ENCODE measurements at places on chromosomes 3 and 15.

DNA sequence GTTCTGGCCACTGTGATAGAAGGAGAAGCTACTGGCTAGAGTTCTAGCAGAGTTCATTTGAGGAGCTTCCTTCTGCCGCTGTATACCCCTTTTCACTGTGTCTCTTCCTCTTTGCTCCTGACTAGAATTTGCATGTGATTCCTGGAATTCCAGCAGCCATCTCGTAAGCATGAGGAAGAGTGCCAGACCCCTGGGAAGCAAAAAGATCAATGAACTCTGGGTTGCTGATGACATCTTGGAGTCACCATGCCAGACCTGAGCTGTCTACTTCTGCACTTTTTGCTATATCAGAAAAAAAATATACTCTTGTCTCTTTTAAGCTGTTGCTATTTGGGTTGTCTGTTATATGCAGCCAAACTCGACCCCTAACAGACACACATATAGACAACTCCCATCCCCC lies 3.7 kb upstream of the ADAMTS17 start:
- no peak for DNase-seq

DNA sequence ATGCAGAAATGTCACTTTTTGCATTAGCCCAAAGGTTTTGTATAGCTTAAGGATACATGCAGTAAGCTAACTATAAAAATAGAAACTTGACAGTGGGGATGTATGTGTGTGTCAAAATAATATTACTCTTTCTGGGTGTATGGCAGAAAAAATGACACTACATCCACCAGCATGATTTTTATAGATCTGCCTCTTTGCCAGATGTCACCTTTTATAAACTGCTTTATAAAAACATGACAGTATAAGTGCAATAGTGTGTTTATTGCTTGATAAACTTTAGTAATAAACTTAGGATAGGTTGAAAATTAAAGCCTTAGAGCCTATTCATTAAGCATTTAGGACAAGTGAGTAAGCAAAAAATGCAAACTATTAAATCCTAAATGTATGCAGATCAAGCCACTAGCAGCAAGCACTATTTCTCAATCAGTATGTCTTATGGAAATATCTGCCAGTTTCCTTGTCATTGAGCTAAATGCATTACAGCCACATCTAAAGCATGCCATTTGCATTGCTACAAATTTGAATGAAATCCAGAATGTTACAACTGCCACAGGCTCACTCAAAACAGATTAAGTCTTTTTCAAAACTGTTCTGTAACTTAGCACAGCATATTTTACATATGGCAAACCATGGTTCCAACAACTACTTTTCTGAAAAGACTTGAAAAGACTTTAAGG lies 935.0 kb downstream of the FHIT start:
- no peak for DNase-seq

GRCh38 chr3:40765884-40766283 lies 241.1 kb downstream of the ZNF621 start:
- DNase-seq, result no peak

GRCh38 chr15:55800216-55800615 lies 57.3 kb upstream of the PRTG start:
- DNase-seq, result no peak

- DNase-seq, result no peak
Measured at GRCh38 chr3:97694876-97695275, 69.7 kb upstream of the ARL6 start.

- no peak for DNase-seq
Measured at GRCh38 chr3:129077222-129077621, 16.6 kb downstream of the GP9 start.

DNA sequence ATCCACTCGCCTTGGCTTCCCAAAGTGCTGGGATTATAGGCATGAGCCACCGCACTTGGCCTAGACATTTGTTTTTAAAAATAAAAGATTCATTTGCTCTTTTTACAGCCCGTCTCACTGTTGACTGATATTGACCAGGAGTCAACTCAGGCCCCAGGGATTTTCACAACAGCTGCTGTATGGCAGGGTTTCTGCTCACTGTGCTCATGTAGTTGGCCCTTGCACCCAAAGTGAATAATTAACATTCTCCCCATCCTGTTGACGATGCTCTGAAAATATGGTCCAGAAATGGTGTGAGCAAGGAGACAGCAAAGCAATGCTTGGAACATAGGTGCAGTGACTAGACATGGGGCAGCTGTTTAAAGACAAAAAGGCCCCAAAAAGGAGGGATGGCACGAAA lies 2.9 kb upstream of the CCR5 start:
- no peak for DNase-seq
